Hematopoietic multipotent progenitor cell (in vitro differentiated cells): ENCODE measurements at places on chromosomes 12 and 14.
A peak's percentile ranks its signal among the peaks of the same experiment; 100 is the strongest.

- DNase-seq, result no peak
These were observed 291.5 kb downstream of the FUT8 start for GRCh38 chr14:65703996-65704395.

- DNase-seq, result no peak
These were observed 15.1 kb downstream of the TUNAR start for GRCh38 chr14:95891742-95892141.

GRCh38 chr14:58072288-58073071 is 79.5 kb downstream of the ARMH4 start:
- peak; percentile 5 for DNase-seq

GRCh38 chr12:53006810-53007309 is 604 bp downstream of the EIF4B start:
- DNase-seq, result peak; percentile 43

- no peak for DNase-seq
These were observed 31.7 kb downstream of the FGD4 start for GRCh38 chr12:32431025-32431424.

GRCh38 chr12:60205500-60205899 is 609.7 kb downstream of the SLC16A7 start:
- DNase-seq, result no peak

GRCh38 chr12:103928682-103929045 is 1.5 kb upstream of the HSP90B1 start:
- peak; percentile 79 for DNase-seq

- DNase-seq, result no peak
These were observed 320.4 kb upstream of the DDHD1 start for GRCh38 chr14:53473480-53473879.

DNA sequence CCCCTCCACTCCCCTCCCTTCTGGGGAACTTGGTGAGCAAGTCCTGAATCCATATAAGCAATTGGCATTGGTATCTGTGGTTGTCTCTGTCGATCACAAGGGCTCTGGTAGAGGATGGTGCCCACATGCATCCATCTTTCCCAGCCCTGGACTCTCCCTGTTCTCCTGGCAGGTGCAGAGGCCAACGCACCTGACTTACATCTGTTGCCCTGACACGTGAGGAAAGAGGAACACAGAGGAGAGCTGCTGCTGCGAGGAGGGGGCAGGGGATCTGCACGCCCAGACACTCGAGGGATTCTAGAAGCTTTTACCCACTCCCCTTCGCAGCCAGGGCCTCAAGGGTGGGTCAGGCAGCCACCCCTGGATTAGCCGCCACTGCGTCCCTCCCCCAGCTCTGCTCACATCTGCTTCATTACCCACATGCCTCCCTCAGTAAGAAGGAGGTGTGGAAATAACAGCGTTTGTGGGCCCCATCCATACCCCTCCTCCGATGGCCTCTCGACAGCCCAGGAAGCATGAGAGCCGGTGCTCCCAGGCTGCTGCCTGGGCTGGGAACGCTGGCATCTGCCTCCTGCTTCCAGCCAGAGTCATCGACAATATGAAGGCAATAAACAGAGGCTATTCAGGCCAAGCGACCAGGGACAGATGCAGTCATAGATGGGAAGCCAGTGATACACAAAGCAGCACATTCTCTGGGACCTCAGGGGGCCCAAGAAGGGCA is 56.5 kb downstream of the KDM2B start:
- DNase-seq, result no peak

GRCh38 chr12:111218499-111218898 is 150.4 kb downstream of the PHETA1 start:
- DNase-seq, result no peak

DNA sequence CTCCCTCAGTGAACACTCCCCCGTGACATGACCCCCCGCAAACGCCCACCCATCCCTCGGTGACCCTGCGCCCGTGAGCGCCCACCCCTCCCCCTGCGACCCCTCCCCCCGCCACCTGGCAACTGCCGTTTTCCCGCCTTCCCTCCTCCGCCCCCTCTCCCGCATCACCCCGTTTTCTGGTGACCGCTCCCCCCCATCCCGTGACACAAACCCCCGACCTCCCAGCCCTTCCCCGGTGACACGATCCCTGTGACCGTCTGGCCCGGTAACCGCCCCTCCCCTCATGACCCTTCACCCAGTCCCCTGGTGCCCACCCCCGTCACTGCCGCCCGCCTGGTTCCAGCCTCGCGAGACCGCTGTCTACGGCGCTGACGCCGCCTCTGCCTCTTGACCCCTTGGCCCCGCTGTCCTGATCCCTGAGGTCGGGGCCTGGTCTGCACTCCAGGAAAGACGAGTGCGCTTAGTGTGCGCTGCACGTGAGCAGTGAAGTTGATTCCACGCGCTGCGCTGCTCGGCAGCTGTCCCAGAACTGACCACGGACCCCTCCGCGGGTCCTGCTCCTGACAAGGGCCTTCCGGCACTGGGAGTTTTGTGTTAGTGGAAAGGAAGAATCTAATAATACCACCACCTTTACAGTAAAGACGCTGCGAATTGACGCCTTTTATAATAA is 59.4 kb downstream of the DDX51 start:
- peak; percentile 17 for DNase-seq

DNA sequence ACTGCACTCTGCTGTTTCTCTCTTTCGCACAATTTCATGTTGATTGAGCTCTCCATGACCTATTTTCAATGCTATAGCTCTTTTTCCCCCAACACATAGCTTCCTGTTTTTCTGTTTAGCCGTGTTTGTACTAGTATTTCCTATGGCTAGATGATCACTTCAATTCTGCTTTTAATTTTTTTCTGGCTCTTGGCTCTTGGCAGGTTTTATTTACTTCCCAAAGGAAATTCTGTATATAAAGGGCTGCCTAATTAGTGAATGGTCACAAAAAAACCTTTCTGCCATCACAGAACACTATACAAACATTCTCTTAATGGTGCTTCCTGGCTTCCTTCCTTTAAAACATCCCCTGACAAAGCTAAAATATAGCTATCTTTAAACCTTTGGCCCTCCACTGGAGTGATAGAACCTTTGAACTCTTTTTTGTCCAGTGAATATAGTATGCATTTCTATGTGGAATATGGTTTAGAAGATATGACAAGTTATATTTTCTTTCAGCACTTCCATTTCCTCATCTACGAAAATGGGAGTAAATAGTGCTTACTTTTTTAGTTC is 88.2 kb downstream of the RASSF9 start:
- DNase-seq, result peak; percentile 2

GRCh38 chr12:32217354-32218310 is 111.0 kb downstream of the BICD1 start:
- DNase-seq, result no peak

DNA sequence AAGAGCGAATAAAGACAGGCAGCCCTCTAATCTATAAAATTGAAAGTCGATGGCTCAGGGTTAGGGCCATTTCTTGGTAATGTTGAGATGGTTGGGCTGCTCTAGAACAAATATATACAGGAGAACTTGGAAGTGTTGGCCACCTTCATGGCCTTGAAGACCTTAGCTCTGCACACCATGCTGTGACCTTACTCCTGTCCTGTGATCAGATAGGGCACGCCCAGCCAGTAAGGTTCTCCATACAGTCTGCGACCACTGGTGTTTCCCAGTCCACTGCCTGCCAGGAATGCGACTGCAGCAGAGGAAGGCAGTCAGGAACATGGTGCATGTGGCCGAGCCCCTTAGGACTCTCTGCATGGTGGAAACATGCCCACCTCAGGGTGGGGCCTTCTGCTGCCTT is 73.2 kb upstream of the PSMA6 start:
- no peak for DNase-seq

DNA sequence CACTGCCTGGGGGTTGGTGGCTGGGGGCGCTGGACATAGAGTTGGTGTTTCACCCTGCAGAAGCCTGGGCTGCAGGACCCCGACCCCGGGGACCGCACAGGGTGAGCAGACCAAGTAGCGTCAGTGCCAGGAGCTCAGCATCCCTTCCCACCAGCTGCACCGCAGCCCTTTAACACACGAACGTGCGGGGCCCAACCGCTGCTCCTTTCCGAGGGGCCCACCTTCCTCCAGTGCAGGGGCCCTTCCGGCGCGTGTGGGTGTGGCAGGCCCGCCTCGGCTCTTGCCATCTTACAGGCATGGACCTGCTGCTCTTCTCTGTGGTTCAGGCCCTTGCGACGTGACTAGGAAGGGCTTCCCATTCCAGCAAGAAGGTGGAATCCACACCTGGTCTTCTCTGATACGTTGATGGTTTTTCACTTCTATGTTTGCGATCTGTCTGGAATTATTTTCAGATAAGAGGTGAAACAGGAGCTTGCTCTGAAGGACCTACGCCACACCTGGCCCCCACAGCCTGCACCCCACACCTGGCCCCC is 47.8 kb downstream of the LRCOL1 start:
- no peak for DNase-seq

GRCh38 chr14:94145902-94146527 is 16.6 kb upstream of the IFI27L2 start:
- DNase-seq, result no peak

DNA sequence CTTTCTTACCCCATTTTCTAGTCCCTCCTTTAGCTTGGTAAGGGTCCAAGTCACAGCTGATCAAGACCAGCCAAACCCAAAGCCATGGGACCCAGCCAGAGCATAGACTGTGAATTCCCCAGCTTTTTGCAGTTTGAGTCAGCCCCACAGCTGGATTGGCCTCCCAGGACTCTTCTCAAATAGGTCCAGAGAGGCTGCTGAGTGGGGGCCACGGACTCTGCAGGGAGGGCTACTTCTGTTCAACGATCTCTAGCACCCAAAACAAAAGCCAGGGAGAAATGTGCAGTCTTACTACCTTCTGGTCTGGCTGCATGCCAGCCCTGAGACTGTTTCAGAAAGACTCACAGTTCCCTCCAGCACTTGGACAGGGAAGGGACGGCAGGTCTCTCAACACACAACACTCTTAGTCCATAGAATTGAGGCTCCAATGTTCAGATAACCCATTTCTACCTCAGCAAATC is 1.6 kb downstream of the VDR start:
- DNase-seq, result no peak

DNA sequence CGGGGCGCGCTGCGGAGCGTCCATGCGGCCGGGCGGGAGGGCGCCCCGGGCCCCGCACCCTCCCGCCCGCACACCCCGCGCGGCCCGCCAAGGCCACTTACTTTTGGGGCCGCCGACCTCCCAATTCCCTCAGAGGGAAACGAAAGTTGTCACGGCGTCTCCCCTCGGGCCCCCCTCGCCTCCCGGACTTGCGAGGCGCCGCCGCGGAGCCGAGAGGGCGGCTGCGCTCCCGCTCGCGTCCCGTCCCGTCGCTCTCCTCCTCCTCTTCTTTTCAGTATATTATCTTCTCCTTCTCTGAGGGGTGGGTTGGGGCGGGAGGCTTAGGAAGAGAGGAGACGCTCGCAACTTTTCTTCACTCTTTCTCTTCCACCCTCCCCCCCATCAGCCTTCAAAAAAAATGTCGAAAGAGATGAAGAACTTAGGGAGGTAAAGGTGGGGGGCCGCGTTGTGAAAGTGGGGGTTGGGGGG is 613 bp downstream of the DUSP16 start:
- DNase-seq, result peak; percentile 40

DNA sequence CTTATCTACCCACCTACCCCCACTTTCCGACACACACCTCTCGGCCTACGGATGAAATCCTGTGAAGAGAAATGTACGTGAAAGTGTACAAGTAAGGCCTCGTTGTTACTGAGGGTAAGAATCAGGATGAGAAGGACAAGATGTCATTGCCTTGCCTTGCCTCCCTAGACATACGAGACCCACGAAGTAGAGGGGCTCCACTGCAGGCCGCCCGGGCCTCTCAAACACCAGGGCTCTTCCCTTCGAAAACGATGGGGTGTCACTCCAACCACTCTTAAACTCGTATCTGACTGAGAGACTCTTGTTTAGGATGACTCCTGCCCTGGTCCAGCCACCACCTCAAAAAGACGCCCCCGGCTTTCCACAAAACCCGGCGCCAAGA is 498 bp downstream of the RACGAP1 start:
- DNase-seq, result no peak

DNA sequence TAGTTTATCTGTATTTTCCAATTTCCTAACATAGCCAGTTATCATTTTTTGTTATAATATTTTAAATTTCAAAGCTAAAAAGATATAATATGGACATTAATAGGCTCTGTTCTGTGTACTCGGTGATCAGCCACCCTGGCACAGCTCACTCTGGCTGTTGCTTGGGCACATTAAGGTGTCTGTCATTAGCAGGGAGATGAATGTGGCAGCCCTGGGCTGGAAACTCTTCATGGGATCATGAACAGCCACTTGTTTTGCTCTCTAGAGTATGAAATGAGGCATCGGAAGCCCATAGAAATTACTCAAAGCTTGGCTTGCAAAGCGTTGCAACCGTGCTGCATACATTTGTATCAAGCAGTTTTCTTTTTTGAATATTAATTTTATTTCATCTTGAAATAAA is 233.2 kb downstream of the DACT1 start:
- DNase-seq, result no peak

DNA sequence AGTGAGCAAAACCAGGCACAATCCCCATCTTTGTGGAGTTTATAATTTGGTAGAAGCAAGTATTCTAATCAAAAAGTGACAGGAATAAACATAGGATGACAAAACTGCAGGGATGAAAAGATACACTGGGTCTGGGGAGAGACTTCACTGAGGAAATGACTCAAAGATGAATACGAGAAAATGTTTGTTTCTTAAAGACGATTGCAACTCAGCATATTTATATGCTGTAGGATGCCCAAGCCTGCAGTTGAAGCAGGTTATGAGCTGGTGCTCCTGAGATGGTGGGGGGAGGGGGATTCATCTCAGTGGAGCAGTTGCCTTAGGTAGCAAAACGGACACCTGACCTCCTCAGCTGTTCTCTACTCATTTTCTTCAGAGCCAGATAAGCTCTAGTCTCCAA is 13.4 kb upstream of the SLC38A4 start:
- DNase-seq, result no peak

GRCh38 chr14:54489731-54490444 is 1.1 kb upstream of the GMFB start:
- no peak for DNase-seq

GRCh38 chr12:40784102-40784501 is 91.9 kb downstream of the CNTN1 start:
- DNase-seq, result no peak

GRCh38 chr12:68856510-68856909 is 48.5 kb downstream of the MDM2 start:
- no peak for DNase-seq

DNA sequence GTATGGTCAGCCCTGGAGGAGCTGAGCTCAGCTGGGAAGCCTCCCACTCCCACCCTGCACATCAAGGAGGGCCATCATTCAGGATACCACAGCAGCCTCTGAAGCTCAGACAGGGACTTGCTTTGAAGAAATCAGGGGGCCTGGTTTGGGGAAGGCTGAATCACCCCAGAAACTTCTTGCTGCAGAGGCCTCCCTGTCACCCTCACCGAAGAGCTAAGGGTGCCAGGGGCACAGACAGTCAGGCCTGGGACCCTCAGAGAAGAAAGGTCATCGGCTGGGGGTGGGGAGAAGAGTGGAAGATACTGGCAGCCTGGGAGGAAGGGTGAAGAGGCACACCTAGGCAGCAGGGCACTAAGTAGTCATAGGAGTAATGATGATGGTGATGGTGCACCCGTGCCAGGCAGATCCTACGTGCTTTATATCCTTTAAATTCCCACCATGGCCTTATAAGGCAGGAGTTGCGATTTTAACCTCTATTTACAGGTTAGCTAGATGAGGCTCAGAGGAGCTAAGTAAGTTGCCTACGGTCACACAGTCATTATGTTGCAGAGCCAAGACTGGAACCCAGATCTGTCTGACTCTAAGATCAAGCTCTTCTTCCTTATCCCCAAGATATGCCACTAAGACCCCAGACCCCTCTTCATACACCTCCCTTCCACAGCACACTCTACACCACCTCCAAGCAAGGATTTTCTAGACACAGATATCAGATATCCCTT is 28.5 kb upstream of the PNMA1 start:
- DNase-seq, result no peak
